ENCODE measurements at places on chromosomes 1 and 21.

DNA sequence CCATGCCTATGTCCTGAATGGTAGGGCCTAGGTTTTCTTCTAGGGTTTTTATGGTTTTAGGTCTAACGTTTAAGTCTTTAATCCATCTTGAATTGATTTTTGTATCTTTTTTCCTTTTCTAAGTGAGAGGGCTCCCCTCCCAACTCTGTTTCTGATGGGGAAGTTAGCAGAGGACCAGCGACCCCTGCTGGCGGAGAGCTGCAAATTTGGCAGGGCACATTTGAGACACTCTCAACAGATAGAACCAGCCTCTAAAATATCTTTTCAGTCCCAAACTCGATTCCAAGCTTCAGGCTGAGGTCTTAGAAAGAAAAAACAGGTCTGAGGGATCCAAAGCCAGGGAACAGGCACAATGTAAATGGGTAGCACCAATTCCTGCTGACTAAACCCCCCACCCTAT is 32.5 kb downstream of the LRRC3 start:
- DNase-seq, result no peak

- peak; percentile 85 for DNase-seq
These were observed 7.8 kb upstream of the SRRM1 start for GRCh38 chr1:24635195-24635843.

GRCh38 chr1:16397120-16397519 is 30.1 kb downstream of the SZRD1 start:
- peak; percentile 28 for DNase-seq

DNA sequence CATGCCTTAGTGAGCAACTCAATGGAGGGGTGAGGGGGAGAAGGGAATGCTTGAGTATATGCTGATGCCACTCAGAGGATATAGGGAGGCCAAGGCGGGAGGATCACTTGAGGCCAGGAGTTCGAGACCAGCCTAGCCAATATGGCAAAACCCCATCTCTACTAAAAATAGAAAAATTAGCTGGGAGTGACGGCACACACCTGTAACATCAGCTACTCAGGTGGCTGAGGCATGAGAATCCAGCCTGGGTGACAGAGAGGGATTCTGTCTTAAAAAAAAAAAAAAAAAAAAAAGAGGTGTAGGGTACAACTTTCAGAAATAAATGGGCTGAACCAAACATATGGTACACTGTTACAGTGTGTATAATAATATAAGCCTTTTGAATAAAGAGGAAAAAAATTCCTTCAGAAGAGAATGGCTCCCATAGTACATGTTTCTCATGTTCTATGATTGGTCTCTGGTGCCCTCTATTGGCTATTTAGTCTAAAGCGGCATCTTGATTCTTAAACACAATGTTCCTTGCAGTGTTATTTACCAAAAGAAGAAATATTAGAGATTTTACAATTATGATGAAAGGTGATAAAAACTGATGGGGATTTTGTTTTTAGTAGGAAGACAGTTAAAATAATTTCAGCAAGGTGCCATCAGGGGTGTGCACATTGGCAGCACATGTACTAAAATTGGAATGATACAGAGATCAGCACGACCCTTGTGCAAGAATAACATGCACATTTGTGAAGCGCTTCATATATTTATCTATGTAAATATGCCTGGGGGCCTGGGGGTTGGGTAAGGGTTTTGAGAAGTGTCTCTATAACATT is 109.8 kb downstream of the PATJ start:
- DNase-seq, result peak; percentile 89

- no peak for DNase-seq
These were observed 25.0 kb downstream of the PGBD5 start for GRCh38 chr1:230401101-230401500.

Data from cardiac muscle cell (in vitro differentiated cells and primary cell).